ENCODE measurements at places on chromosomes 6 and 20. TPM values are rescaled to one million over a fixed set of nuclear protein-coding genes. Genes with fewer than 3 reads are reported as not detected.

Gene GABRR1
- not detected for total RNA-seq

Gene TOX2
- total RNA-seq: 1.4 TPM

Gene SLC35B2
- 28.0 TPM for total RNA-seq

Gene LRRC73
- 0.14 TPM for total RNA-seq

DNA sequence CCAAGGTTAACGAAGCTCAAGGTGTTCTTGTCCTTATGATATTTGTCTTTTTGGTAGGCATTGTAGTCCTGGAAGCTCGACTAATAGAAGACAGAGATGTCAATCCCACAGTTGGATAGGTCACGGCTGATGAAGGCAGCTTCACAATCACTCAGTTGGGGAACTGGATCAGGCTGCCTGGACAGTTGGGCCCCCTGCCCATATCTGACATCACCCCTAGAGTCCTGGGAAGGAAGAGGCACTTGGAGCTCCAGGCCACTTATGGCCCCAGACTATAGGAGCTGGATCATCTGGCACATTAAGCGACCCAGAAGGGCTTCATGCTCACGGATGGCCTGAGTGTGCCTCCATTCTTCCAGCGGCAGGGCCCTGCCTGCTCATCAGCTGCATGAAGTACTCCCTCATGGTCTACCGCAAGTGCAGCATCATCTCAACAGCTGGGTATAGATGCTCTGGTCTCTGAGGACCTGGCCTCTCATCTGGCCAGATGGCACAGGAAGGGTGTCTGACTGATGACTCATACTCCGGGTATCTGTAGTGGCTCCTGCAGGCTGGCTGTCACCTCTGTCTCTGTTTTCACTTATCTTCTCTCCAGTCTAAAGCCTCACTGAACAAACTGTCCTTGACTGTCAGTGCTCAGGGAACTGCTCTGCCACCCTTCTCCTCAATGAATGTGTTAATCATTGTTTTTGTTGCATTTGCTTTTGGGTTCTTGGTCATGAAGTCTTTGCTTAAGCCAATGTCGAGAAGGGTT lies 29.2 kb upstream of the SSR1 start:
- H3K4me1 ChIP-seq: peaks cover 4% of the 10 kb centered on the region

- no peaks in the 10 kb centered on the region for H3K4me1 ChIP-seq
- DNase-seq: no peak
- H3K36me3 ChIP-seq: no peaks in the 10 kb centered on the region
- H3K27ac ChIP-seq: no peak overlapping the region
- H3K4me3 ChIP-seq: no peak overlapping the region
- no peaks in the 10 kb centered on the region for H3K27me3 ChIP-seq
Measured at GRCh38 chr6:113052506-113052905, 705.4 kb downstream of the RFPL4B start.

DNA sequence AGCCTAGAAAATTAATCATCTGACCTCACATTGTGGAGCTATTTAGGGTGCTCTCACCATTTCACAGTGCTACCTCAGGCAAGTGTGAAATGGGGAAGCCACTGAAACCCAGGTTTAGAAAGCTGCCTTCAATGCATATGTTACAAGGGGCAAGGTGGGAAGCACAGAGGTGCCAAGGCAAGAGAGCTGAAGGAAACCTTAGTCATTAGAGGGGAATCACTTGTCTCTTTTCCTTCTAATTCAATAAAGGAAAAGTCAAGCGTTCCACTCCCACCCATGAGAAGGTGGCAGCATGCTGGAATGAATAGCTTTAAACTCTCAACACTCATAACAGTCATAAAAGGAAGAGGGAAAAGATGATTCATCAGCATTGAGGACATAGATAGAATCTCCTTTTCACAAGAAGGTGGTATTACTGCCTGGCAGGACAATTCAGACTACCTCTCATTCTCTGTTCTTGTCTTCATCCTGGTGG lies 251.9 kb upstream of the IRAK1BP1 start:
- no peak for DNase-seq
- no peak overlapping the region for H3K27ac ChIP-seq

DNA sequence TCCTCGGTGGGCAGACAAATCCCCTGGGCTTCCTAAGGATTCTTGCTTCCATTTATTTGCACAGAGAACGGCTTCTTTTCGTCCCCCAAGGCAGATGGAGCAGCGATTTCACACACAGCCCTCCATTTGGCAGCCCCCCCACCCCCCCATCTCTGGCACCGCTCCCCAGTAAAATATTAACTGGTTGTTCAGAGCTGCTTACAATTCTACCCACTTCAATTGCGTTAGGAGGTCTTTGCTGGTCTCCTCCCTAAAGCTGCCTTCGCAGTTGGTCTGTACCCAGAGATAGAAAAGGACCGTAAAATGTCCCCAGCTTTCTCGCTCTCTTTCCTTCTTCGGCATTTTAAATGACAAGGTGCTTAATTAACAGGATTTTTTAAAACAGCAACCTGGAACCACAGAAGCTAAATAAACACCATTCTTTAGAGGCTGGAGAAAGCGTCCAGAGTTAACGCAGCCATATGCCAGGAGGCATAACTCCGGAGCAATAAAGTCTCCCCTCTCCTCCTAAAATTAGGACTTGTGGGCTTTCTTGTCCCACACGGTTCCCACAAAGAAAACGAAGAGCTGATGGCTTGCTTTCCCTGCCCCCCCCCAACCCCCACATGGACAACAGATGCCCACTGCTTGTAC lies 1.7 kb upstream of the ZMYND8 start:
- peaks cover 35% of the 10 kb centered on the region for H3K4me1 ChIP-seq
- H3K27ac ChIP-seq: peak overlapping the region; percentile 99
- no peak for DNase-seq

DNA sequence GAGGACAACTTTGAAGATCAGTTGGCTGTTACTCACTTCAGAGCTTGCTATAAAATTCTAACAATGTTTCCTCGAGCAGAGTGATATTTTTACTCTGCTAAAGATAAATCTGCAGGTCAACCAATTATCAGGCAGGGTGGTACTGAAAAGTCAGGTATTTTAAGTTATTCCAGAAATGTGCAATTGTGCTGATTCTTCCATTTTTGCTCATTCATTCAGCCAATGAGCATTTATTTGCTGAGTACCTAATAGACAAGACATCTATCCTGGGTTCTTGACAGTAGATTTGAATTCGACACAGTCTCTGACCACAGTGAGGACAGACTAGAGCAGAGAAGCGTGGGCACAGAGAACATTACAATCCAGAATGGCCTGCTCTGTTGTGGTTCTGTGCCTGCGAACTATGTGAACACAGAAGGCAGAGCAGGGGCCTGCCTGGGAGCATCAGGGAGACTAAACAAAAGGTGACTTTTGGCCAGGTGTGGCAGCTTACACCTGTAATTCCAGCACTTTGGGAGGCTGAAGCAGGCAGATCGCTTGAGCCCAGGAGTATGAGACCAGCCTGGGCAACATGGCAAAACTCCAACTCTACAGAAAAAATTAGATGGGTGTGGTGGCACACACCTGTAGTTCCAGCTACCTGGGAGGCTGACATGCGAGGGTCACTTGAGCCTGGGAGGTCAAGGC lies 14.8 kb downstream of the TPMT start:
- no peak overlapping the region for H3K4me3 ChIP-seq
- H3K27me3 ChIP-seq: no peaks in the 10 kb centered on the region
- H3K27ac ChIP-seq: no peak overlapping the region
- H3K36me3 ChIP-seq: peaks cover 3% of the 10 kb centered on the region

DNA sequence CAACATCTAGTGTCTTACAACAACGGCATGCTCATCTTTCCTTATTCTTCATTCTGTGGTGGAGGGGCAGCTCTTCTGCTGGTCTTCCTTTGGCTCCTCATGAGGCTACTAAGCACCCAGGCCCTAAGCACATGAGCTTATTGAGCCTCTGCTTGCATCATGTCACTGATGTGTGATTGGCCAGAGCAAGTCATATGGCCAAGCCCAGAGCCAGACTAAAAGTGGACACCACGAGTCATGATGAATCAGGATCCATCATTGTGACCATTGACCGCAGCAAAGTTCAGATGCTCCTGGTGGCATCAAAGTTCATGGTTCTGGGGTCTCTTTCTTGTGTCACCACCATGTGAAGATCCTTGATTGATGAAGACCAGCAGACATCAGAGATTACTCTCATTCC lies 192.0 kb upstream of the FOXA2 start:
- no peak overlapping the region for H3K27ac ChIP-seq
- no peak for DNase-seq
- H3K27me3 ChIP-seq: no peaks in the 10 kb centered on the region
- H3K4me1 ChIP-seq: no peaks in the 10 kb centered on the region
- no peaks in the 10 kb centered on the region for H3K36me3 ChIP-seq

DNA sequence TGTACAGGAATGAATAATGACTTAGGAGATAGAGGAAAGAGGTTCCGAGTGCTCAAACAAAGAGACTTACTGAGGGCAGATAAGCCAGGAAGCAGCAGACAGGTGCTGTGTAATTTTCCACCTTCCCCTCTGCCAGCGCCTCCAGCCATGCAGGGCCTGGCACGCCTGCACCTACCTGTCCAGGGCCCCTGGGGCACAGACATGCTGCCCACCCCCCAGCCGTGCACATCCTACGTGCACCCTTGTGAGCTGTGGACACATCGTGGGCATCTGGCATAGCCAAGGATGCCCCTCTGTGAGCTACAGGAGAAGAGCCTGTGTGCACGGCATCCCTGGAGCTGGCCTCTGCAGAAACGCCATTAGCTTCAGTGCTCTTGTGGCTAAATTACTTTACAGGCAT lies 7.1 kb upstream of the SMOC2 start:
- DNase-seq: no peak
- peaks cover 10% of the 10 kb centered on the region for H3K27me3 ChIP-seq
- H3K4me1 ChIP-seq: no peaks in the 10 kb centered on the region
- H3K4me3 ChIP-seq: no peak overlapping the region
- H3K36me3 ChIP-seq: no peaks in the 10 kb centered on the region
- H3K27ac ChIP-seq: no peak overlapping the region

DNA sequence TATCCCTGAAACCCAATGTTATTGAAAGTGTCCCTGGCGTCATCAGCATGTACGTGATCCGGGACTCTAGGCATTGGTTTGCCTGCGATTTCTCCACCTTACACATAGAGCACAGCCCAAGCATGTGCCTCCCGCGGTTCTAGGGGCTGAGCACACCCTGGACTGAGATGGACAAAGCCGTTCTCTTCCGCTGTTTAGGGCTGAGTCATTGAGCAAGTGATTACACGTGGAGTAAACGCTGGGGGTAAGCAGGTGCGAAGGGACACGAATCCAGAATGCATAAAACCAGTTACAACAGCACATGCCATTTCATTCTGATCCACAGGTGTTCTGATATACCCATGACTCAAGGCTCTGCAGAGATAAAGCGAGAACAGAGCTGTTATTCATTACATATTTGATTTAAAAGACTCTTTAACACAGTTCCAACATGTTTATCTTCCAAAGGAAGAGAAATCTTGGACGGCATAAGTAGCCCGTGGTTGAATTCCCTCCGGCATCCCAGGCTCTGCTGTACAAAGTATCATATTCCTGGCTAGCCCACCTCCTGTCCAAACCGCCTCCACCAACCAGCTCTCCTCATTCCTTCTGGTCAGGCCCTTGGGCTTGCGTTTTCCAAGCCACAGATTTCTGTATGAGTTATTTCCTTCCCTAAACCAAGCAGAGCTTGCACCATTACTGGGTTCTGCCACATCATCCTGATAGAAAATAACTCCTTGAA lies 36.1 kb upstream of the THBS2 start:
- H3K4me1 ChIP-seq: no peaks in the 10 kb centered on the region
- H3K36me3 ChIP-seq: no peaks in the 10 kb centered on the region
- no peak overlapping the region for H3K27ac ChIP-seq
- H3K27me3 ChIP-seq: no peaks in the 10 kb centered on the region
- peak; percentile 31 for DNase-seq
- H3K4me3 ChIP-seq: no peak overlapping the region

GRCh38 chr20:45867819-45868176 lies 10.4 kb downstream of the ZSWIM3 start:
- H3K36me3 ChIP-seq: peaks cover 7% of the 10 kb centered on the region
- no peaks in the 10 kb centered on the region for H3K4me1 ChIP-seq
- H3K27ac ChIP-seq: no peak overlapping the region
- H3K4me3 ChIP-seq: no peak overlapping the region

All from activated CD4-positive, alpha-beta T cell treated with anti-CD3 and anti-CD28 coated beads, Interleukin-2, amount 10 ng/mL, durations not matched to agents 24 days and 14 days (primary cell).